ENCODE measurements at places on chromosomes 5 and 9.

DNA sequence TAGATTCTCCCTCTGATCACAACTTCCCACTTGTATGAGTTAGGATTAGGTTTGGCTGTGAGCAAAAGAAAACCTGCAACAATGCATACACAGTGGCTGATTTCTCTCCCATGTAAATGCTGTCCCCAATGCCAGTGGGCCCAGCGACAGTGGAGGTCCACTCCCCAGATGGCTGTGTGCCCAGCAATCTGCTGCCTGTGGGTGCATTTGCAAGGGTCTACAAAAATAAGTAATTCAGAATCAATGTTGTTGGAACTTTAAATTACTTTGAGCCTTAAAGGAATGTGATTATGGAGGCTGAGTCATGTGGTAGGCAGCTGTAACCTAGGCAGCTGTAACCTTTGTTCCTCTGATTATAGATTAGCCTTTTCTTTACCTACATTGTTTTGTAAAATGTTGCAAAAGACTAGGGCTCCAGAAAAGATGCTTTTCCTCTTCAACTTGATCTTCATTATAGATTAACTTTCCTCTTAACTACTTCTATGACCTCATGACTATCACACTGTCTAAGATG, 14.2 kb upstream of the MXD3 start:
- no peak for DNase-seq

DNA sequence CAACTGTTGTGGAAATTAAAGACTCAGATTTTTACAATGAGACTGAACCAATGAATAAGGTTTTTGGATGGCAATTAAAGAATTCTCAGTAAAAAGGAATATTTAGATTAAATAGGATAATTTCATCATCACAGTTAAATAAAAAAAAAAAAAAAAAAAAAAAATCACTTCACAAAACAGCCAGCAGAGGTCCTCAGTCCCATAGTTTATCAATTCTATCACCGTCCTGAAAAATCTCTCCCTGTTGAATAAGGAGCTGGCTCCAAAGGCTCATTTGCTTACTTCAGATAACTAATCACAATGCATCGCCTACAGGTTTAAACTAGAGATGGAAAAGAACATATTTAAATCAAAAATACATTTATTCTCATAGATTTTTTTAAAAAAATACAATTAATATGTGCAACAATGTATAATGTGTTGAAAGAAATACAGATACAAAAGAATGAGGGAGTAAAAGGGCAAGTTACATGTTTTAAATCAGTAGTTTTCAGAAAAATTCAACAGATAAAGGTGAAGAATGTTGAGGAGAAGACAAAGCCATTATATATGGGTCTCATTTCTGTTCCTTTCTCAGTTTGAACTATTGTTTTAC, 175.8 kb upstream of the CHD1 start:
- peak; percentile 4 for DNase-seq

- no peak for DNase-seq
These were observed 480.0 kb downstream of the TAF11L14 start for GRCh38 chr5:18114151-18114757.

- no peak for DNase-seq
These were observed 299.3 kb downstream of the RASEF start for GRCh38 chr9:82763656-82764055.

GRCh38 chr5:87109746-87110145, 157.9 kb upstream of the RASA1 start:
- no peak for DNase-seq

- DNase-seq: no peak
These were observed 45.1 kb downstream of the C9orf50 start for GRCh38 chr9:129575818-129576217.

- DNase-seq: no peak
These were observed 51.9 kb upstream of the IFNK start for GRCh38 chr9:27472195-27472594.

DNA sequence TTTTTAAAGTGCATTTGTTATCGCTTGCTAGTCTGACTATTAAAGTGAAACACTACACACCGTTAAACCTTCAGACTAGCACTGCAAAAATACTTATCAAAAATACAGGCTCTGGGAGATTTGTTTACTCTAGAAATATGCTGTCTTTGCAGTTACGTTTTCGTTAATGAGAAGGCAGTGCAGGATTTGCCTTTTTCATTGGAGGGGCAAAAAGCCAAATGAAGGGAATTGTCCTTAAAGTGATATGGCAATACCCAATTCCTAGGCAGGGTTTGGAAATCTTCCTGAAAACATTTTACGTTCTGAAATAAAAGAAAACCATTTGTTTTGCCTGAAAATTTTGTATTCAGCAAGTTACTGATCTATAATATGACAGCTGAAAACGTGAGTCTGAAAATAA, 1800.2 kb downstream of the MAT2B start:
- DNase-seq: no peak

Measured in AG09319 (cell line).